ENCODE measurements at places on chromosomes 2 and 18. TPM values are rescaled to one million over a fixed set of nuclear protein-coding genes. Genes with fewer than 3 reads are reported as not detected.

The SLC19A3 gene
- 2.3 TPM for total RNA-seq

- H3K36me3 ChIP-seq = peaks cover 5% of the 10 kb centered on the region
- H3K4me3 ChIP-seq = no peak overlapping the region
- H3K4me1 ChIP-seq = 0 out of 2 replicates have a peak, but pooled peaks cover 3% of the 10 kb centered on the region
- DNase-seq = no peak
Measured at GRCh38 chr2:56177420-56178220, 6.2 kb upstream of the CCDC85A start.

The CRYGC gene
- not detected for total RNA-seq

The SLC38A11 gene
- not detected for total RNA-seq

DNA sequence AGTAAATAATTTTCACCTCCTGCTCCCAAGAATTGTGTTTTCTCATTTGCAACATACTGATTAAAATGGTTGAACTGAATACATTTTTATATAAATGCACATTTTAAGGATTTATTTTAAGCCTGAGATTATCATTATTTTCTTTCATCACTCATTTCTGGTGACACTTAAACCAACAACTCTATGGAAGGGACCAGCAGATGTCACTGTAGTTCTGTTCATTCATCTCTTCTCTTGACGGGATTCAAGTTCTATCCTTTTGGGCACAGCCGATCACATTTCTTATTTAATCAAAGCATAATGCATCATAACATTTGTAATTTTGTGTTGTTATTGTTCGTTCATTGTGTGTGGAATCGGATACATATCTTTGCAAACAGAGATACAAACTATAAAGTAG is 417.9 kb downstream of the HRH4 start:
- no peaks in the 10 kb centered on the region for H3K4me1 ChIP-seq
- no peak overlapping the region for H3K4me3 ChIP-seq
- DNase-seq = no peak
- H3K27ac ChIP-seq = no peak overlapping the region

Measured in H9 (cell line).